ENCODE measurements at places on chromosomes 2 and 18.

DNA sequence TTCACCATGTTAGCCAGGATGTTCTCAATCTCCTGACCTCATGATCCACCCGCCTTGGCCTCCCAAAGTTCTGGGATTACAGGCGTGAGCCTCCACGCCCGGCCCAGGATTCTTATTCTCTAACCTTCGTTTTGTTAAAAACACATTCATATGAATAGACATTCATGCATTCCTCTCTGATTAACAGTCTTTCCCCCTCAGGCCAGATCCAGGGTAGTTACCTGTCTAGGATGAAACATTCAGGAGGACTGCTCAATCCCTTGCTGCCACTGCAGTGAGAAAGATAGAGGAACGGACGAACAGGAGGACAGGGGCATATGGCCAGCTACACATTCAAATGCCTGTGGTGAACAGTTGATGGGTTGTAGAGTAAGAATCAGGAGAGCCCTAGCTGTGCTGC lies 39.6 kb upstream of the EPC2 start:
- no peak for DNase-seq

- DNase-seq = no peak
Measured at GRCh38 chr2:16452123-16452522, 213.5 kb downstream of the CYRIA start.

DNA sequence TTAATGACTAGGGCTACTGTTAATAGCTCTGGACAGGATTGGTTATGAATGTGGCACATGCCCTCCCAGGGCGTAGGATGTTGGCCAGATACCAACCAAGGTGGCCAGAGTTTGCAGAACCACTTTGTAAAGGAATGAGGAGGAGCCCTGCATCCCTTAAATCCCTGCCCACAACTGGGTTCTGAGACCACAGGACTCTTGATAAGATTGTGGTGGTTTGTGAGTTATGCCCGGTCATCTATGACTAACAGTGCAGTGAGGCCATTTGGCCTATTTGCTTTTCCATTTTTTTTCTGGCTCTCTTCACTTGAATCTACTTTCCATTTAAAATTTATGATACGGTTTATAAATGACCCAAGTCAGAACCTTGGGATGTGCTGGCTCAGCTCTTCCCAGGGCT lies 294.5 kb downstream of the PRKCE start:
- DNase-seq = no peak

DNA sequence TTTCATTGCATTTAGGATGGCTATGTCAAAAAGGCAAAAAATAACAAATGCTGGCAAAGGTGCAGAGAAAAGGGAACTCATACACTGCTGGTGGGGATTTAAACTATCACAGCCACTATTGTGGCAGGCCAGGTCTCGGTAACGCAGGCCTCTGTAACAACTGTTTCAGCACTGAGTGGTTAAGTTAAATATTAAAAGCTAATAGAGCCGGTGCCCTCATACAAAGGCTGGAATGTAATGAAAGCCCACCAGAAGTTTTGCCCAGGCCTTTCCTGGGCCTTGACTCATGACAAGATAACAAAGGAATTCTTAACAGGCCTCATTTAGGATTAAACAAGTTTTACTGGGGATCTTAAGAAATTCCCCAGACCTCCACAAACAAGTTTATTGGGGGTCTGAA lies 10.7 kb downstream of the MERTK start:
- DNase-seq = no peak

DNA sequence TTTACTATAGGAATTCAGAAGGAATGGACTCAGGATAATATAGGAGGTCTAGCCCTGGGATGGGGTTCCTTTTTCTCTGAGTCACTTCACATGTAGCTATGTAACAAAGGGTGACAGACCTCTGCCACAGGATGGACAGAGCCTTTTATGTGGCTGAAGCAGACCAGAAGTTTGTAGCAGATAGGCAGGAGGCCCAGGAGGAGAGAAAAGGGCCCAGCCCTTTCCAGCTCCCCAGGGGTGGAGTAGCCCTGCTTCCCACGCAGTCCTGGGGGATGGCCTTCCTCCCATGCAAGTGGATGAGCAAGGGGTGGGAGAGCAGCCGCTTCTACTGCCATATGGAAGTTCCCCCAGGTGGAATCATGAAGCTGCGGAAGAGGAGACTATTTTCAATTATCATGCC lies 40.3 kb downstream of the ARMC9 start:
- DNase-seq = no peak

DNA sequence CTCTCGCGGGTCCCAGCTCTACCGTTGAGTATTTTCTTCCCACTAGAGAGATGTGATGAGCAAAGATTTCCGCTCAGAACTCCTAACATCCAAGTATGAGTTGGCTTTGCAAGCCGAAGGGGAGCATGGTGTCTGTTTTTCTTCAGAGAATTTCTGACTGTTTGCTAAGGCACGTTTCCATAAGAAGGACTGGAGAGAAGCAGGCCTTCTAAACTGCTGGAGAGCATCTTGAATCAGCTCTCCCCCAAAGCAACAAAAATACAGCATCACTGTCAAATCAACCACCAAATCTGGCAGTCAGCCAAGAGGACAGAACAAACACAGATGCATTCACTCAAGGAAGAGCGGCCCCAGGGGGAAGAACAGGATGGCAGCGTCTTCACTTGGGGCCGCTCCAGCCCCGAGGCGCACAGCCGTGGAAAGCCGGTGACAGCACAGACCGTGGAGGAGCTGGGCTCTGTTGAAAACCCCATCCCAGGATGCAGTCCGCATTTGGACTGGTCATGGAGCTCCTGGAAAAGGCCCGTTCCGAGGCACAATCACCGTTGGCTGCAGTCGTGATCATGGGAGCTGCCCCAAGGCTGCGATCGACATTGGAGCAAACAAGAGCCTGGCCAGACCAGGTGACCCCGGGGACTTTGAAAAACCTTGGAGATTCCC lies 101.4 kb downstream of the NFATC1 start:
- DNase-seq = no peak

Data from stimulated activated CD8-positive, alpha-beta memory T cell treated with anti-CD3 and anti-CD28 coated beads, Interleukin-2, amount 100 ng/mL, for 1 hour (primary cell).